Activated CD4-positive, alpha-beta T cell treated with anti-CD3 and anti-CD28 coated beads for 24 hours (primary cell): ENCODE measurements at places on chromosomes 5 and 9.

DNA sequence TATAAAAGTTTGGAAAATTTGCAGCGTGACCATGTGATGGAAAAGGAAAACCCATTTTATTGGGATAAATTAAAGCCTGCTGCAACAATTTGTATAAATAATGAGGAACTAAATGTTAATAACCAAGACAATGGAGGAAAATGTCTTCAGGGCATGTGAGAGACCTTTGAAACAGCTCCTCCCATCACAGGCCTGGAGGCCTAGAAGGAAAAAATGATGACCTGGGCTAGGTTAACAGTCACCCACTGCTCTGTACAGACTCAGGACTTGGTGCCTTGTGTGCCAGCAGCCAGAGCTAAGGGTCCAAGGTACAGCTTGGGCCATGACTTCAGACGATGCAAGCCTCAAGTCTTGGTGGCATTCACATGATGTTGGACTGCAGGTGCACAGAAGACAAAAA, 22.0 kb upstream of the UGT3A1 start:
- no peak for DNase-seq

GRCh38 chr9:113468716-113469448, 5.4 kb downstream of the RGS3 start:
- no peak for DNase-seq

DNA sequence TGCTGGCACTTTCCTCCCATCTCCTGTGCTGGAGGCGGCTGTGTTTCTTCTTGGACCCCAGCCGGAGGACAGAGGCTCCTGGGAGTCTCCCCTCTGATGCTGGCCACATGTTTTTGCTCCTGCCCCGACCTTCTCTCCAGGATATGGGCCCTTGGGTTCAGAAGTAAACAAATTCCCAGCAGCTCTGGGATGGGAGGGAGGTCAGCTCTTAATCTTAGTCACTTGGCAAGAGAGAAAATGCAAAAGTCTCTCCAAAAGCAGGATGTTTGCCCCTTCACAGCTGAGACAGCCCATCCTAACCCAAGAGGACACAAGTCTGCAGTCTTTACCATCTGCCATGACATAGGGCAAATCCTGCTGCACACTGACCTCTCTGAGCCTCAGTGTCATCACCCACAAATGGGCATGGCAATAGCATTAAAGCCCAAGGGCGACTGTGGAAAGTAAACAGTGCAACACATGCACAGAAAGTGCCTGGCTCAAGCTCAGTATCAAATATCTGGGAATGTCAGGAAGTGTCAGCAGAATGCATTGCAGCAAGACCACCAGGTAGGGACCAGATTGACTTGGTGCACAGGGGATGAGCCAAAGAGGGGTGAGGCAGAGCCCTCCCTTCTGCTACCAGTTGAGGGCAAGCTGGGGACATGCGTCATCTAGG, 117.0 kb upstream of the CXCL14 start:
- no peak for DNase-seq

- no peak for DNase-seq
Observed at GRCh38 chr9:96376891-96377874, 6.3 kb downstream of the SLC35D2 start.

- DNase-seq = no peak
Observed at GRCh38 chr9:86062845-86063693, 36.3 kb downstream of the GOLM1 start.

DNA sequence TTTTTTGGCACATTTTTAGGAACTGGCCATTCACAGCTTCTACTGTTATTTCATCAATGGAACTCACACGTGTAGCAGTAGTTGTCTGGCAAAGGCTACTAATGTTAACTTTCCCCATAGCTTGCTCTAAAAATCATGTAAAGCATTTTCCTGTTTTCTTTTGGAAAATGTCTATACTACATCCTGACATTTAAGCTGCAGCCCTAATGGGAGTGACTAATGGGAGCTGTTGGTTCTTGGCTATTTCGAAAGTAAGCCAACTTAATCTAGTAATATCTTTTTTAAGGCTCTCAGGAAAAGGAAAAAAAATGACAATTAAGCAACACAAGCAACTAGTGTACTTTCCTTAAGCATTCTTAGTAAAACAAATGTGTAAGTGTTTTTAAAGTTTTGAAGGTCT, 169.2 kb downstream of the SLC12A2 start:
- no peak for DNase-seq

DNA sequence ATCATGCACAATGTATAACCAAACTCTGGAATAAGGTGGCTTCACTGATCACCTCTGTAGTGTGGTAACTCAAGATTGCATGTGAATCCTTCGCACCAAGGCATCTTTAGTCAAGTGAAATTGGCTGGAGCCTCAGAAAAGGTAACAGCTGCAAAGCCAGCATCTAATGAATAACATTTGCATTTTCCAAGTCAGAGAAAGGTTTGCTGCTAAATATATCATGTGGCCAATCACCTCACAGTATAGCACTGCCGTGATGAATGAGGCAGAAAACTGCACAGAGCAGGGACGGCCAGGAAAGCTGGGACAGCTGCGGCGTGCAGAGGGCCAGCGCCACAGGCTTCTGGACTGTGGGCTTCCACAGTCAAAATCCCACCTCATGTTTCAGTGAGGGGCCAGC, 18.5 kb downstream of the MRPS27 start:
- DNase-seq = no peak

GRCh38 chr5:179114756-179115155, 54.6 kb downstream of the ZNF354C start:
- no peak for DNase-seq

- DNase-seq = no peak
Observed at GRCh38 chr5:6812800-6813731, 99.8 kb downstream of the TENT4A start.

- DNase-seq = no peak
Observed at GRCh38 chr9:7273575-7273974, 515.8 kb downstream of the KDM4C start.

- DNase-seq = no peak
Observed at GRCh38 chr5:36958612-36959011, 82.0 kb downstream of the NIPBL start.

DNA sequence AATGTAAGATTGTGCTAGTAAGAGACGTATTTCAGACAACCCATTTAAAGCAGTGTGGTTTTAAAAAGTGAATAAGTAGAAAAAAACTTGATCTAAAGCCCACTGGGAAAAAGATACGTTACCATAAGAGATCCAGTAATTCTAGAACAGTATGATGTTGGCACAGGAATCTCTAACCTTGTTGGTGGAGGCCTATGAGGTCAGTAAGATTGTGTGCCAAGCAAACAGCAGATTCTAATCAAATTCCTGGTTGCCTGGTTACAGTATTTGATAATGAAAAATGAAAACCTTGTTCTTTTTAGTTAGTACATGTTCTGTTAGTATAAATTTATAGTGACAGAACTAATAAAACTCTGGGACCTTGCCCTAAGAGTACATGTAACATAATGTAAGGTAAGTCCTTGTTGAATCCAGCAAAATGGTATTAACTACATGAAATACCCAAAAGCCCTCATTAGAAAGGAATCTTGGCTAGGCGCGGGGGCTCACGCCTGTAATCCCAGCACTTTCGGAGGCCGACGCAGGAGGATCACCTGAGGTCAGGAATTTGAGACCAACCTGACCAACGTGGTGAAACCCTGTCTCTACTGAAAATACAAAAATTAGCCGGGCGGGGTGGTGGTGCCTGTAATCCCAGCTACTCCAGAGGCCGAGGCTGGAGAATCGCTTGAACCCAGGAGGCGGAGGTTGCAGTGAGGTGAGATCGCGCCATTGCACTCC, 33.2 kb upstream of the DMXL1 start:
- no peak for DNase-seq

GRCh38 chr5:158304607-158305006, 445.7 kb upstream of the CLINT1 start:
- no peak for DNase-seq

DNA sequence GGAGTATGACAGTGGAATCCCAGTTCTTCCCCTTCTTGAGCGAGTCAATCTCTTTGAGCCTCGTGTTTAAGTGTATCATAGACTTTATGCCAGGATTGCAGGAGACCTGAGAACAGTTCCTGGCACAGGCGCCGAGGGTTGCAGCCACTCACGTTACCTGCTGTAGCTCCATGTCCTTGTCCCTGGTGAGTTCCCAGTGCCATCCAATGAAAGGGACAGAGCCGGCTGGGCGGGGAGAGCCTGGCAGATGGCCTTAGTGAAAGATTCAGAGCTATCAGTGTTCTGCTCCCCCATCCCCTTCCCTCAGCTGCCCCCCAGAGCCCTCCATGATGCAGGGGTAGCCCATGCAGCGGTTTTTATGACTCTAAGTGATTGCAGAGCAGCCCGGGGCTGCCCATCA, 554.0 kb downstream of the BNC2 start:
- DNase-seq = no peak

- DNase-seq = no peak
Observed at GRCh38 chr9:114884787-114885452, 45.5 kb downstream of the TNFSF8 start.

- no peak for DNase-seq
Observed at GRCh38 chr5:150490754-150491153, 17.2 kb upstream of the NDST1 start.

DNA sequence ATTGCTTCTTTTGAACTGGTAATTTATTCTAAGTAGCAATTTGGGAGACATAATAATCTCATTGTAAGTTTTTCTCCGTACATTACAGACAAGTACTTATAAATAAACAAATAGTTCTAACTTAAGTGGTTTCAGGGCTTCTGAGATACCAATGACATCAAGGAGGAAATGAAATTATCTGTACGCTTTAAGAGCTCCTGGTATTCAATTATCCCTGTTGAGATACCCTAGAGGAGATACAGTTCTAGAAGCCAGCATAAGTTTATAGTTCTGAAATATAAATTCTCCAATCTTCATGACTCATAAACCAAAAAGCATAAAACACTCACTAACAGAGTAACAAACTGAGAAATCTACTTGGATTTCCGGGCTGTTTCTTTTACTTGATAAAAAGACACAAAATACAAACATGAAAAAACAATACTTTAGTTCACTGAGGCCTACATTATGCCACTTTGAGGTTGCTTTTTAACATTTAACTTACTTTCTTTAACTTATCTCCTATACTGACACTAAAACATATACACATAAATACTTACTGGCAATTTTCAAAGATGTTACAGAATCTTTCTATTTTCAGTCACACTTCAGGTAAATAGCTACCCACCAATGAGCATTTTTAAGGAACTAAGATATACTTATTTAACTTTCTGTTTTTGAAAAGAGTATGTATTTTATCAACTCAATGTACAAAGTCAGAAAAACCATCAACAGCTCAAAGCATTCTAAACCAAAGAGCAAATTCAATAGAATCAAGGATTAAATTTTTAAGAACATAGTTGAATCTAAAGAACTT, 7.5 kb downstream of the DCTN4 start:
- no peak for DNase-seq

DNA sequence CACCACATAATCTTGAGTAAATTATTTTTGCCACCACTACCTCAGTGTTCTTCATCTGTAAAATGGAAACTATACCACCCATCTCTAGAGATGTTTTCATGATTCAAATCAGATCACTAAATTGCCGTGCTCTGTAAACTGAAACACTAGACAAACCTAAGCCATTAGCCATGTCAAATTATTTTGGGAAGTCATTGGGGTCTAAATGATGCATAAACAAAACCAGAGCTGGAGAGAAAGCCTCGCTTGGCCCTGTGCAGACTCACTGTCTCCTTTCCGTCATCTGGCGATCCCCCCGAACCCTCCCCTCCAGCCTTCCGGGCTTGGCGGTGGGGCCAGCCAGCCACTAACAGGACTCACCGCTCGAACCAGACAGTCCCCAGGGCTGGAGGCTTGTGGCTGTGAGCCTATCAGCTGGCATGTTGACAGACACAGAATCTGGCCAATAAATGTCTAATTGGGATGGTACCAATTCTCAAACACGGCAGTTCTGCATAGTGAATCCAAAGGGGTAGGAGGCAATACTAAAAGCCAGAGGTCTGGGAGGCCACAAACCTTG, 256.5 kb downstream of the SEC61B start:
- no peak for DNase-seq

DNA sequence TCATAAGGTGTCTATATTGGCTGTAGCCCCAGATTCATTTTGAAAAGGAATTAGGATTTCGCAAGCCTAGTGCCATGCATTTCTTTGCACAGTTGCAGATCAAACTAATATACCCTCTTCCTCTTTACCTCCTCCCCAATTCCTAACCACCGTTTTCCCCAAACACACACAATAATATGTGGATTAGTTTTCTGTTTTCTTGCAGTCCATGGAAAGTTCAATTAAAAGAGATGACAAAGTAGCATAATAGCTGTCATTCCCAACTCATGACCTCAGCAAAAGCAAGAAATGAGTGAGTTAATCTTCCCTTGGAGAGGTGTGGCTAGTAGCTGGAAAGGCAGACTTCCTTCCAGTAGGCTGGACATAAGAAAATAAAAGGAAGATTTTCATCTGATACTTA, 349.1 kb downstream of the TMEM232 start:
- no peak for DNase-seq

- DNase-seq = no peak
Observed at GRCh38 chr9:135609366-135609955, 29.9 kb downstream of the GLT6D1 start.

GRCh38 chr9:73133921-73134407, 17.7 kb upstream of the ANXA1 start:
- DNase-seq = no peak

GRCh38 chr5:17378346-17378997, 119.6 kb upstream of the TAF11L2 start:
- DNase-seq = no peak

- DNase-seq = no peak
Observed at GRCh38 chr5:64594025-64594424, 88.2 kb downstream of the RGS7BP start.

DNA sequence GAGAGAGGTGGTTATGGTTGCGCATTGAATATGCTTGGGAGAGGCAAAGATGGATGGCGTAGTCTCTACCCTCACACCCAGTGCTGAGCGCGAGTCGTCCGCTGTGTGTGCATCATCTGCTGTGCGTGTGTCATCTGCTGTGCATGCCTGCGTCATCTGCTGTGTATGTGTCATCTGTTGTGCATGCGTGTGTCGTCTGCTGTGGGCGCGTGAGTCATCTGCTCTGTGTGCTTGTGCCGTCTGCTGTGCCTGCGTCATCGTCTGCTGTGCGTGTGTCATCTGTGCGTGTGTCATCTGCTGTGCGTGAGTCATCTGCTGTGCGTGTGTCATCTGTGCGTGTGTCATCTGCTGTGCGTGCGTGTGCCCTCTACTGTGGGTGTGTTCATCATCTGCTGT, 68.0 kb upstream of the IRX4 start:
- DNase-seq = no peak

GRCh38 chr9:26802921-26803320, 89.7 kb downstream of the CAAP1 start:
- no peak for DNase-seq
